Fibroblast of skin of right quadriceps (primary cell): ENCODE measurements at places on chromosomes 7 and 10.
A peak's percentile ranks its signal among the peaks of the same experiment; 100 is the strongest.

DNA sequence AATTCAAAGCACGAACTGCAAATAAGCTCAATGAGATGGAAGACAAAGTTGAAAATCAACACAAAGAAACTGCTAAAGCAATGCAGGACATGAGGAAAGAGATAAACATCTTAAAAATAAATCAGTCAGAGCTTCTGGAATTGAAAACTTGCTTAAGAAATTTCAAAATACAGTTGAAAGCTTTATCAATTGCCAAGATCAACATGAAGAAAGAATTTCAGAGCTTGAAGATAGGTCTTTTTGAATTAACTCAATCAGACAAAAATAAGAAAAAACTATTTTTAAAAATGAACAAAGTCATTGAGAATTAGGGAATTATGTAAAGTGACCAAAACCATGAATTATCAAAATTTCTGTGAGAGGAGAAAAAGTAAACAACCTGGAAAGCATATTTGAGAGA, 218.1 kb downstream of the CTNNA3 start:
- DNase-seq: no peak

- DNase-seq: no peak
Observed at GRCh38 chr10:61944410-61945147, 43.1 kb downstream of the ARID5B start.

DNA sequence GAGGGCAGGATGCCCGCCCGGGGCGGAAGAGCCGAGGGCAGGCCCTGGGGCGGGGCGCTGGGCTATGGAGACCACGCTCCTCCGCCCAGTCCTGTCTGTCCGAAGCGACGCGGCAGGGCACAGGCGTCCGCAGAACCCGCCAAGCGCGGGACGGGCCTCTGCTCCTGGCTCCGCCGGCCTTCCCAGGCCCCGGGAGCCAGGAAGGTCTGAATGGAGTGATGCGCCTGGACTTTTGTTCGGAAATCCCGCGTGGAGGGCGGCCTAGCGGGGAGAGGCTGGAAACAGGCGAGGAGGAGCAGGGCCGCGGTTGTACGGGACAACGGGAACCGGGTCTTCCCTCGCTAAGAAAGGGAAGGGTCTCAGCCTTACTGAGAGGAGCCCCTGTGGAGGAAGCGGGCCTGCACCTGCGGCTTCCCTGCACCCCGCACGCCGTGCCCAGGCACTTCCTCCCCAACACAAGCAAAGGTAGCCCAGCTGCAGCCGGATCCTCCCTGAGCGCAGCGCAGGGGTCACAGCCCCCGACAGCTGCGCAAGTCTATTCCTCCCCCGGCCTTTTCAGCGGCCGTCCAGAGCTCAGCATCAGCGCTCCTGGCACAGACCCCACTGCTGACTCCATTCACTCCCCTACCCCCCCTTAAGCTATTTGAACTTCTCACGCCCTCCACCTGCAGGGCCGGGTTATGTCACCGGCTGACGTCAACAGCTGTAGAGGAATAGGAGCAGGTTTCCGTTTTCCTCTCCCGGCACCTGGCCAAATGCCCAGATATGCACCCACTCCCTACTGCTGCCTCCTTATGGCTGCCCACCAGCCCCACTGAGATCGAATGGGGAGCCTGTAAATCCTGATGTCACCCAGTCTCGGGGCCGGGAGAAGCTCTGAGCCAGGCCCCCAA, 143.2 kb upstream of the RET start:
- peak; percentile 4 for DNase-seq

- DNase-seq: peak; percentile 85
Observed at GRCh38 chr7:139109188-139109982, at the start of gene ZC3HAV1. ZC3HAV1 (minus strand) TSS chr7:139109720; CDS start chr7:139109331, 389 bp downstream.

DNA sequence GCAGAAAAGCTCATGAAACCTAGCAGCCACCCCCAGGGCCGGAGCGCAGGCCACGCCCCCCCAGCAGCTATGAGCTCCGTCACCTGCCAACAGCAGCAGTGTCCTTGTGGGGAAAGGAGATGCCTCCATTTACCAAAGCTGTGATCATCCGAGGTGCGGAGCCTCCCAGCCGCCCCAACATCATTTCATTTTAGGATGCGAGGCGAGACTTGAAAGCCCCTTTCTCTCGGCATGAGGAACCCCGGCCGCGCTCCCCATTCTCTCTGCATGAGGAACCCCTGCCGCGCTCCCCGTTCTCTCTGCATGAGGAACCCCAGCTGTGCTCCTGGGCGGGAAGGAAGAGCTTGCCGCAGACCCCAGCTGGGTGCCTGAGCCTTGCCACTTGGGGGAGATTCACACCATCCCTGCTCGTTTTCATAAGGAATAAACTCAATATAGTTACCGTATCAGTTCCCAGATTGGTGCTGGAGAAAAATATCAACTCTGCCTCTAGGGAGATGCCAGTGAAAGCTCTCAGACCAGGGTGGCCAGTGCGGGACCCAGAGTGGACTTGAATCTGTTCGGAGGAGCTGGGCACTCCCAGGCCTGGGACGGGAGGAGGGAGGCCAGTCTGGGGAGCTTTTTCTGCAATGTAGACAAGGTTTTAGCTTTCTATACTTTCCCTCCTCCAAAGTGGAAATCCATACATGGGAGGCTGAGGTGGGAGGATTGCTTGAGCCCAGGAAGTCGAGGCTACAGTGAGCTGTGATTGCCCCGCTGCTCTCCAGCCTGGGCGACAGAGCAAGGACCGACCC, 35.0 kb downstream of the JAKMIP3 start:
- no peak for DNase-seq

DNA sequence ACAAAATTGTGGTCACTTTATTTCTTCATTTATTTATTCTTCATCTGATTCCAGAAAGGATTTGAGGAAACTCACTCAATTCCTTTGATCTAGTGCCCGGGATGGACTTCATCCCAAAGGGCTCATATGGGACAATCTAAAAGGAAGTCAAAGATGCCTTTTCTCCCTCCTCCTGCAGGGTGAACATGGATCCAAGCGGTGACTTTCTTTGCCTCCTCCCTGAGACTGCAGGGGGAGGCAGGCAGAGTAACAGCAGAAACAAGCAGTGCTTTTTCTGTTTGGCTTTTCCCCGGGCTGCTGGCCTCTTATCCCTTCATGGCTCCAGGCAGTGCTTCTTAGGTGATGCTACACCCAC, 10.0 kb upstream of the DNMBP start:
- DNase-seq: no peak

DNA sequence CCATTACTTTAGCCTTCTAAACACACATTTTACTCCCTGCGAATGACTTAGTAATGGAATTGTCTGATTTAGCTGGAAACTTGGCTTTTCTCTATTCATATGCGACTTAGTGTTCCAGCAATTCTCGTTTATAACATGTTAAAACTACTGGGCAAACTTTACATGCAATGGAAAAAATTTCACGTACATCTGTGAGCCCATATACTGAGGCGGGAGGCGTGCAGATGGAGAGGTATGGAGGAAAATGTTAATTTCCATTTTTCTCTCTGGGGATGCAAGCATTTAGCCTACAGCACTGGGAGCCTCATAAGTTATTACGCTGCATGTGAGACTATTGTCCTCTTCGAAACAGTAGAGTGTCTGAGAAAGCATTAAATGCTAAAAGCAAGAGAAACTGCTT, 591.5 kb upstream of the ANKRD30A start:
- no peak for DNase-seq

GRCh38 chr7:16652240-16652583, 6.2 kb downstream of the BZW2 start:
- no peak for DNase-seq

GRCh38 chr7:17205910-17206309, 92.5 kb upstream of the AHR start:
- DNase-seq: no peak

DNA sequence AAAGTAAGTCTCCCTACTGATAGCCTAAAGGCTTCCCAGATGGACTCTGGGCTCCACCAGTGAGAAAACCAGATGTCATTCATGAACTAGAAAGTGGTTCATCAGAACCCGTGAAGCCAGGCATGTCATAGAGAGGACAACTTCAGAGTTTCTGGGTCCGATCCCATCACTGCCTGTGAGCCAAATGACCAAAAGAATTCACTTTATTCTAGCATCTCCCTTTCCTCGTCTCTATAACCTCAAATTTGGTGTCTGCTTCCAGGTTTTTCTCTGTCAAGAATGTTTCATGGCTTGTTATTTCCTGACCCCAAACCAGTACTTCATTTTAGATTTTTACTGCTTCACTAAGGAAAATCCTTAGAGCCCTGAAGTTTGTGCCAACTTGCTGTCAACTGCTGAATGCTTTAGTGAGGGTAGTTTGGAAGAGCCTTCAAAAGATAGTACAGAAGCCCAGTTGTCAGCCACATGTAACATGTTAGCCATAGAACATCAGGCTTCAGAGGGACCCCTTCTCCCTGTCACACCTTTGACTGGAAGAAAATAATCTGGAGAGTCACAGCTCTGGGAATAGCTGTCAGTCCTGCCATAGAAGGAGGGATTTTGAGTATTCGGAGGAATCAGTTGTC, 34.0 kb downstream of the ITGB8 start:
- no peak for DNase-seq

DNA sequence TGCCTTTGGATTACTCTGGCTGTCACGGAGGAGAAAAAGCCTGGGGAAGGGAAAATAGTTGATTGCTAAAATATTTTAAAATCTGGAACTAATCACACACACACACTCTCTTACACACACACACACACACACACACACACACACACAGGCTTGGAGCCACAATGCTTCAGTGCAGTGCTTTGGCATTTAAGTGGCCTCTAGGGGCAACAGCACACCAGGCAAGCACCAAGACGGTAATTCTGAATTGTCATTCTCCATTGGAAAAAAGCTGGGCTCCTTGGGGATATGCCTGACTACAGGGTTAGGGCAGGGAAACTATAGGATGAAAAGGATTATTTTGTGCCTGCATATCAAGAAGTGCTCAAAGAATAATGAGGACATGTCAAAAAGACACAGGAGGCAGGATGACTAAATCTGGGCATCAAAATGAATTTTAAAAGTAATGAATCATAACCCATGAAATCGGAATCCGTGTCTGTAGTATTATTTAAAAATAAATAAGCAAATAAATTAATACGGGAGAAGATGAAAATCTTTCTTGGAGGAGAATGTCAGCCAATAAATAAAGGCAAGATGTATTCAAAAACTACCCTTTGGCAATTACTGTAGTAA, 30.4 kb upstream of the DDC start:
- DNase-seq: peak; percentile 52

DNA sequence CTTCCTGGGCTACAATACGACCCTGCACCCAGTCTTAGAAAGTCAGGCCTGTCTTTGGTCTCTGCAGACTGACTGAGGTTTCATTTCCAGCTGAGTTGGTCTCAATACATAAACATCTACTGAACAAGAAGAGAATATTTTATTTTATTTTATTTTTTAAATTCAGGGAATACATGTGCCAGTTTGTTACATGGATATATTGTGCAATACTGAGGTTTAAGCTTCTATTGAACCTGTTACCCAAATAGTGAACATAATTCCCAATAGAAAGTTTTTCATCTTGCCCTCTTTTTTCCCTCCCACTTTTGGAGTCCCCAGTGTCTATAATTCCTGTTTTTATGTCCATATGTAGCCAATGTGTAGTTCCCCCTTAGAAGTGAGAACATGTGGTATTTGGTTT, 10.7 kb downstream of the FZD8 start:
- no peak for DNase-seq

DNA sequence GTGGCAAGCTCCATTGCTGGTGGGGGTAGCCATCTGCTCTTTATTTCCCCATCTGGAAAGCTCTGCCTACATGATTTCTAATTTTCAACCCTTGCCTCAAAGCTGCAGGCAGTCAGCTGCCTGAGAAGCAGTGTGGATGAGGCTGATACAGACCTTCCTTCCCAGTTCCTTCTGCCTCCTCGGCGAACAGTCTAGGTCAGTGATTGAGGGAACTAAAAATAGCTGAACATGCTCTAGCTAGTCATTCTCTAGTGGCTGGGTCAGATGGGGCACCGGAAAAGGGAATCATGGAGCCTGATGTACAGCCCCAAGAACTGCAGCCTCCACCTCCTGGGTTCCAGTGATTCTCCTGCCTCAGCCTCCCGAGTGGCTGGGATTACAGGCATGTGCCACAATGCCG, 48.7 kb downstream of the NAMPT start:
- DNase-seq: no peak

DNA sequence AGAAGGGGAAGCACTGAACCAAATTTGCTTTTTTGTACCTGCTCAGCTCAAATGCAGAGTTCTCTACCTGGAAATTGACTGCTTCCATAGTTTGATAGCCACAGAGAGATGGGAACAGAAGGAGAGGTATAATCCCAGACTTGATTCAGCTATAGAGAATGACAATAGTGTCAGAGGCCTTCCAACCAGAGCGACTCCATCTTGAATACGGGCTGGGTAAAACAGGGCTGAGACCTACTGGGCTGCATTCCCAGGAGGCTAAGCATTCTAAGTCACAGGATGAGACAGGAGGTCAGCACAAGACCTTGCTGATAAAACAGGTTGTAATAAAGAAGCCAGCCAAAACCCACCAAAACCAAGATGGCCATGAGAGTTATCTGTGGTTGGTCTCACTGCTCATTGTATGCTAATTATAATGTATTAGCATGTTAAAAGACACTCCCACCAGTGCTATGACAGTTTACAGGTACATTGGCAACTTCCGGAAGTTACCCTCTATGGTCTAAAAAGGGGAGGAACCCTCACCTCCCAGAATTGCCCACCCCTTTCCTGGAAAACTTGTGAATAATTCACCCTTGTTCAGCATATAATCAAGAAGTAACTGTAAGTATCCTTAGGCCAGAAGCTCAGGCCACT, 42.7 kb upstream of the ATRNL1 start:
- DNase-seq: no peak

DNA sequence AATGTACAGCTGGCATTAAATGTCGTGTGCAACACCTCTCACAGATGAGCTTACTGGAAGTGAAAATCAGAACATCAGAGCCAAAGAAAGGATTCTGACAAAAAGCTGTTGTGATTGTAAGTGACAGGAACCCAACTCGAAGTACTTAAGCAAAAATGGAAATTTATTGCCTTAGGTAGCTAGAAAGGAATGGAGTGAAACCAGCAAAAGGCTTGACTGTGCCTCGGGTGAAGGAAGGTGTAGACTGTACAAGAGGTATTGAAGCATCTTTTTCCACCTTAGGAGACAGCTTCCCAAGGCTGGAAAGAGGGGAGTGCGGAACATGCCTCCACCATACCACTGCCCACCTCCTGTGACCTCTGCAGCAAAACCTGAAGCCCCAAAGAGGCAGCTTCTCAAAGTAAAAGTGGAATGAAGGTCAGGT, 27.3 kb upstream of the ITGB1 start:
- peak; percentile 6 for DNase-seq

GRCh38 chr7:15199482-15199881, 296.9 kb upstream of the DGKB start:
- peak; percentile 35 for DNase-seq

- DNase-seq: no peak
Observed at GRCh38 chr10:24889639-24890038, 62.8 kb downstream of the PRTFDC1 start.

- peak; percentile 26 for DNase-seq
Observed at GRCh38 chr10:5293691-5294550, 70.8 kb upstream of the UCN3 start.

GRCh38 chr10:12638103-12638502, 288.8 kb downstream of the CAMK1D start:
- peak; percentile 41 for DNase-seq

- DNase-seq: no peak
Observed at GRCh38 chr10:77146712-77147336, 490.8 kb downstream of the KCNMA1 start.
